EL (cell line): ENCODE measurements at places on chromosomes 16 and 17.

DNA sequence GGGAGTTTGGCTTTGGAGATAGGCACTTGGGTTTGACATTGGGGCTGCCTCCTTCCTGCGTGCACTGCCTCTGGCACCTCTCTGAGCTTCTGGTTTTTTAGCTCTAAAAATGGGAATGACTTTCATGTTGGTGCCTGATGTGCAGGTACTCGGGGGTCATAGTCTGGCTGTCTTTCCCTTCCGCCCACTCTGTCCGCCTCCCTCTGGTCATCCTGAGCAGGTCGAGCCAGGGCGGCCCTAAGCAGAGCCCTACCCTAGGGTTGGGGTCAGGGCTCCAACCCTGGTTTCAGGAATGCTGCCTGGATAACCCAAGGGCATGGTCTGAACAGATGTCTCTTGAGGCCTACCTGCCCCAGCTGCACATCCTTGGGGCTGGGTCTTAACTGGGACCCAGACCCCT, 64.8 kb downstream of the CMIP start:
- DNase-seq, result no peak

- DNase-seq, result no peak
These were observed 17.7 kb downstream of the SOCS7 start for GRCh38 chr17:38369124-38369886.

DNA sequence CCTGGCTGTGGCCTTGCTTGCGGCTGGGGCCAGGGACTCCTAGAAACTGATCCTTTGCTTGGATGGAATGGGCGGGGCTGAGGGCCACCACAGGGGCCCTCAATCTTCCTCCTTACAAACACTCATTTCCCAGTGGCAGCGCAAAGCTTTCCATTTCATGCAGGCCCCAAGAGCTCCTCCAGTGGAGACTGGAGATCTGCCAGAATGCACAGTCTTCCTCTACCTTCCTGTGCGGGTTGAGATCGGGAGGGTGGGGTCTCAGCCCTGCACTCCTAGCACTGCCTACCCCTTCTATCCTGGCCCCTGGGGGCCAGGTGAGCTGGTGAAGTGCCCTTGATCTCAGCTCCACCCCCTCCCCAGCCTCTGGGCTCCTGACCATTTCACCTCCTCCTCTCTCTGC, 1.7 kb downstream of the NRN1L start:
- no peak for DNase-seq

- DNase-seq, result no peak
These were observed 6.4 kb downstream of the SLC16A3 start for GRCh38 chr17:82235056-82235774.

DNA sequence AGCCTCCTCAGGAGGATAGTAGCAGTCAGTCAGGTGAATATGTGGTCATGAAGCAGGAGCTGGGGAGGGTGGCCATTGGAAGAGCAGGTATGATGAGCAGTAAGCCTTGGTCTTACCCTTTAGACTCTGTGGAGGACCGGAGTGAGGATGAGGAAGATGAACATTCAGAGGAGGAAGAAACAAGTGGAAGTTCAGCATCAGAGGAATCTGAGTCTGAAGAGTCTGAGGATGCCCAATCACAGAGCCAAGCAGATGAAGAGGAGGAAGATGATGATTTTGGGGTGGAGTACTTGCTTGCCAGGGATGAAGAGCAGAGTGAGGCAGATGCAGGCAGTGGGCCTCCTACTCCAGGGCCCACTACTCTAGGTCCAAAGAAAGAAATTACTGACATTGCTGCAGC, 12.7 kb downstream of the SRCAP start:
- DNase-seq, result no peak

GRCh38 chr17:27980043-27980442, 62.4 kb upstream of the NLK start:
- peak; percentile 89 for DNase-seq

- DNase-seq, result no peak
These were observed 59.5 kb downstream of the USP22 start for GRCh38 chr17:20983359-20983637.

DNA sequence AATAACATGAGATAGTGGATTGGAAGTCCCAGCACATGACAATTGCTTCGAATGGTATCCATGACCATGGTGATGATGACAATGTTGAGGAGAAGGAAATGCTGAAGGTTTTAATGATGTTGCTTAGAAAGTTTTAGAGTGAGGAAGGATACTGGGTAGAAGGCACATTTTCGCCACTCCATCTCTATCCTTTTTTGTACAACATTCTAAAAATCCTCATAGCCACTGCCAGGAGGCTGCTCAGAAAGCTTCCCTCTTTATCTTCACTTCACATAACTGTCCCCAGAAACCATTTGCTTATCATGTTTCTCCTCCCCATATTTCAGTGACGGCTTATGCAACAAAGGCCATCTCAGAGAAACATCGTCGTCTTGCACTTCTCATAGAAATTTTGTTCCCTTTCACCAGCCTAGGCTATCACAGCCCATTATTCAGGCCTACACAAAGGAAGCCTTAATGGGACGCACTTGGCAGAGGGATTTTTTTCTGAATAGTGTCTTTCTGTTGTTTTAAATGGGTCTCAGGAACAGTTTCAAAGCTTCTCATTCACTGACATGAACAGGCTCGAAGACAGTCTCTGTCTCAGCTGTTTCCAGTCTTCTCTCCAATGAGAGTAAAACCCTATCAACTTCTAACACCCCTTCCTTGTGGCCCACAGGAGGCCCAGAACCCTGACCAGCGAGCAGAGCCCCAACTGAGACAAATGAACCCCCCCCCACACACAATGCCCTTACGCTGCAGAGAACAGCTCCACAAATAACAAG, 506.7 kb downstream of the HAPSTR1 start:
- no peak for DNase-seq

DNA sequence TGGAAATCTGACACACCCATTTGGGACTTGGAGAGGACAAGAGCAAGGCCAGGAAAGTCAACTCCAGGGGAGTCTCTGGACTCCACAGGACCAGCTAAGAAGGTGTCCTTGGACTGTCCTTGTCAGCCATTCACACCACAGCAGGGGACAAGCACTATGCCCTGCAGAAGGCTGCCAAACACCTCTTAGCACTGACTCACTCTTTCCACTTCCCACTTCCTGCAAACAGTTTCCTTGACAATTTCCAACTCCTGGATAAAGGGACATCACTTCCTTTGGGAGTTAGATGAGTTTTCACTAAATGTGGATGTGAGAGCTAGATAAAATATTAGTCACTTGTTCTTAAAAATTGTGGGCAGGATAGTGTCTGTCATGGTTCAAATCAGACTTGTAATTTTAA, 37.8 kb upstream of the BCAR1 start:
- peak; percentile 49 for DNase-seq

GRCh38 chr16:22070361-22071330, 21.7 kb upstream of the VWA3A start:
- DNase-seq, result no peak

GRCh38 chr16:30882429-30883310, 11.2 kb downstream of the BCL7C start:
- DNase-seq, result no peak

DNA sequence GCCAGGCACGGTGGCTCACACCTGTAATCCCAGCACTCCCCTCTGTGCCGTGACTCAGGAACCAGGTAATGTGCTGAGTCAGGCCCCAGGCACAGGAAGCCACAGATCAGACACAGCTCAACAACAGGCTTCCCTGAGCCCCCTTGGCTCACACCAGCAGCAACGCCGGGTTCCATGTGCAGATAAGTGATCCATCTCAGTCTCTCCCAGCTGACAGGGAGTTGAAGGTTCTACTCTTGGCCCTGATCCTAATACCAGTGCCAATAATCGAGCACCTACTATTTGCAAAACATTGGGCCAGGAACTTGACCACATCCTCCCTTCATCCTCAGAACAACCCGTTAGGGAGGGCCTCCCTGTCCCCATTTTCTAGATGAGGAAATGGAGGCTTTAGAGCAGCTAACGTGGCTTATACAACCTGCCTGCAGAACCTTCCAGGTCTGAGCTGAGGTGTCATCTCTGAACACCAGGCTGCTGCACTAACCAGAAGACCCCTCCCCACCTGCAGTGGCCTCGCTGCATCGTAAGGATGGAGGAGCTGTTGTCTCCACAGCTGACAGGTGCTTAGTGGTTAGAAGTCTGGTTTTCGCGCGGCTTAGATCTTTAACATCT, 64.8 kb upstream of the AMZ2 start:
- no peak for DNase-seq

- no peak for DNase-seq
These were observed 3.1 kb downstream of the SPNS3 start for GRCh38 chr17:4436846-4437245.

- DNase-seq, result no peak
These were observed 61.4 kb downstream of the SRCIN1 start for GRCh38 chr17:38544175-38544838.

DNA sequence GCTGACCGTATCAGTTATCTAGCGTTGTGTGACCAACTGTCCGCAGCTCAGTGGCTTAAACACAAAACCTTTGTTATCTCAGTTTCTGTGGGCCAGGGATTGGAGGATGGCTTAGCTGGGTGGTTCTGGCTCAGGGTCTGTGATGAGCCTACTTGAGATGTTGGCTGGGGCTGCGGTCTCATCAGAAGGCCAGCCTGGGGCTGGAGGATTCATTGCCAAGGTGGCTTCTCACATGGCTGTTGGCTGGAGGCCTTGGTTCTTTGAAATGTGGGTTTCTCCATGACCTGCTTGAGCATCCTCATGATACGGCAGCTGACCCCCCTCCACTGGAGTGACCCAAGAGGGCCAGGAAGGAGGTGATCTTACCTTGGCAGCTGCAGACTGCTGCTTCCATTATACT, 16.7 kb downstream of the GSE1 start:
- no peak for DNase-seq

- peak; percentile 24 for DNase-seq
These were observed 9.8 kb downstream of the PHB1 start for GRCh38 chr17:49404906-49405305.

- peak; percentile 51 for DNase-seq
These were observed 104.1 kb upstream of the CORO6 start for GRCh38 chr17:29726715-29727252.

GRCh38 chr17:82665891-82666290, 17.6 kb upstream of the WDR45B start:
- no peak for DNase-seq

DNA sequence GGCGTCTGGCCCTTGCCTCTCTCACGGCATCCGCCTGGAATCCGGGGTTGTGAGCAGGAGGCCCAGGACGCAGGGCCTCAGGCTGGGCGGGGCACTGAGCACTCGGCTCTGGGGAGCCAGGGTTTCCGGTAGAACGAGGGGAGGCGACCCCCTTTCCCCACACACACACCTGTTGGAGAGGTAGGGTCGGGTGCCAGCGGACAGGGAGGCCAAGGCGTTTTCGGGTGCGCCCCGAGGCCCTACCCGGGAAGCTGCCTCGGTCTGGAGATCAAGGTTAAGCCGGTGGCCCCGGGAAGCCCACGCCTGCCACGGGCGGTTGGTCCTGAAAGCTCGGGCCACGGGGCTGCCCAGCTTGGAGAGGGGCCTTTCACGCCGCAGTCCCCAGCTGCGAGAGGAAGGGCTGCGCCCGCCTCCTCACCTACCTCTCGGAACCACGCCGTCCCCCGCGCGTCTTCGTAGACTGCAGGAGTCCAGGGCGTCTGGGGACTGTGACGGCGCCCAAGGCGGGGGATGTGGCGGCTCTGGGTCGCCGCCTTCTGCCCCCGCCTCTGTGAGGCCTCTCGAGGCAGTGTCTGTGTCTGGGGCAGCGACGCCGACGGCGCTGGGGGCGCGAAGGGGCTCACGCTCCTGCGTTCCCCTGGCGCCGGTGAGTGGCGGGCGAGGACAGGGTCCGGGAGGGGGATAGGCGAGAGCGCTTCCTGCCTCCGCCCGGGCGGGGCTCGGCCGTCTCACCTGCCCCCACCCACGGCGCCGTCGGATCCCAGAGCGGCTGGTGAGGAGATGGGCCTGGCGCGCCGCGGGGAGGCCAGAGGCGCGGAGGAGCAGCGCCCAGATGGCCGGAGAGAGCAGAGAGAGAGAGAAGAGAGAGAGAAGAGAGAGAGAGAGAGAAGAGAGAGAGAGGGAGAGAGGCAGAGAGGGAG, 20.3 kb upstream of the HOXB9 start:
- peak; percentile 30 for DNase-seq

GRCh38 chr17:47819475-47819874, 2.1 kb downstream of the OSBPL7 start:
- no peak for DNase-seq

GRCh38 chr16:88584676-88585075, 14.5 kb downstream of the ZC3H18 start:
- DNase-seq, result no peak

GRCh38 chr17:17849147-17849820, 12.5 kb upstream of the SREBF1 start:
- no peak for DNase-seq

DNA sequence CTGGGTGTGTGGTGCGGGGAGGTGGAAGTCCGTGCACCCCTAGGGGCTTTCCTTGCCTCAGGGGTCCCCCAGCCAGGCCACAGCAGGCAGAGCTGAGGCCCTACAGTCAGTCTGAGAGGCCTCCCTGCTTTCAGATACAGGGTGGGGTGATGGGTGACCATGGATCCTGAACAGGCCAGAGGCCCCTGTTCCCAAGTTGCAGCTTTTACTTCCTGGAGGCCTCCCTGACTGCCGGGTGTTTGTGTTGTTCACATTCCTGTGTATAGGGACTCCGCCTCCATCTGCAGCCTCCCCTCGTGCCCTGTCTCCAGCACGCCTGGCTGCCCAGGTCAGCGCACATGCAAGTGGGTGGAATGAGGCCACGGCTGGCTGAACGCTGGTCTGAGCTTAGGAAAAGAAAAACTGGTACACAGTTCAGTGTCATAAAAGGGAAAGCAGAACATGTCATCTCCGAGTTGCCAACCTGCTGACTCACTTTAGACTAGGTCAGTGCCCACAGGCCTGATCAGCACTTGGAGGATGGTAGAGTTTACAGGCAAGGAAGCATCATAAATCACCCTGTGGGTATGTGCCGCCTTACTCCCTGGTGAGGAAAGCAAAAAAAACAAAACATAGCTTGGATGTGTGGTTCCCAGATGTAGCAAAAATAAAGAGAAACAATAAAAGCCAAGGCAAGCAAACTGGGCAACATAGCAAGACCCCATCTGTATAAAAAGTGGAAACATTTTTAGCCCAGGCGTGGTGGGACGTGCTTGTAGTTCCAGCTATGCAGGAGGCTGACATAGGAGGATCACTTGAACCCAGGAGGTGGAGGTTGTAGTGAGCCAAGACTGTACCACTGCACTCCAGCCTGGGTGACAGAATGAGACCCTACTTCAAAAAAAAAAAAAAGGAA, 6.2 kb upstream of the SLC7A6 start:
- peak; percentile 81 for DNase-seq

GRCh38 chr16:69610356-69610755, 44.6 kb downstream of the NFAT5 start:
- peak; percentile 62 for DNase-seq

GRCh38 chr17:67221062-67221998, 23.7 kb downstream of the HELZ start:
- DNase-seq, result peak; percentile 43

GRCh38 chr17:76447931-76448652, 4.9 kb downstream of the UBE2O start:
- DNase-seq, result peak; percentile 24

DNA sequence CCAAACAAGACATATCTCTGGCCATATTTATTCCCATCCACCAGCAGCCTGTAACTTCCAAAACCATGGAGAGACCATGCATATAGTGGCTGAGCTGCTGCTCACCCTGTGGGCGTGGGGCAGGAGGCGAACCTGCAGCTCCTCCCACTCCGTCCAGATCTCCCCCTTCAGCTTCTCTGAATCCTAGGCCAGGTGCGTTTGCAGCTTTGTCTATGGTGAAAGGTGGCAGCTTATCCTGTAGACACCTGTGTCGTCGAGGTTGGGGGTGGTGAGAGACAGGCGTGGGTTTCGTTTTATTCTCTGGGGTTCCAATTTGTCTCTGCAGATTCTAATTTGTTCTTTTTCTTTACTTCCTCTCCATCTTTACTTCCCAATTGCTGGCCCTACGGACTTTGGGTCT, 9.7 kb upstream of the ANKS4B start:
- no peak for DNase-seq

GRCh38 chr16:57513371-57514102, 22.8 kb downstream of the CCDC102A start:
- no peak for DNase-seq
